ENCODE measurements at places on chromosomes 4 and X. TPM values are rescaled to one million over a fixed set of nuclear protein-coding genes. Genes with fewer than 3 reads are reported as not detected.

GRCh38 chrX:31168551-31168950 is 96.7 kb upstream of the FTHL17 start:
- no peak for DNase-seq

- no peak for DNase-seq
These were observed 13.8 kb downstream of the PGRMC1 start for GRCh38 chrX:119249891-119250290.

DNA sequence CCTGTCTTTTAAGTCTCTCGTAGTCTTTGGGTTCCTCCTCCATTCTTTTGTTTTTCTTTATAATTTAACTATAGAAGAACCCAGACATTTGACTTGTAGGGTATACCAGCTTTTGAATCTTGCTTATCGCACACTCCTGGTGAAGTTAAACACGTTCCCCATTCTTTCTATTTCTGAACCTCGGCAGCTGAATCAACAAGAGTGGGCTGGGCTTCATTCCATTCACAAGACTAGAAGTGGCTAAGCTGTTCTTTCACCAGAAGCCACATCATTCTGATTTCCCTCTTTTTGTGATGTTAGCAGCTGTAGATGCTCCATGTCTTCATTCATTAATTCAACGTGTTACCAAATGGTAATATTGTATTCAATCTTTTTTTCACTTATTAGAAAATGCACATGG is 167.9 kb downstream of the CORIN start:
- peak; percentile 47 for DNase-seq

- DNase-seq = no peak
These were observed 584.3 kb upstream of the SMIM31 start for GRCh38 chr4:164169591-164169990.

DNA sequence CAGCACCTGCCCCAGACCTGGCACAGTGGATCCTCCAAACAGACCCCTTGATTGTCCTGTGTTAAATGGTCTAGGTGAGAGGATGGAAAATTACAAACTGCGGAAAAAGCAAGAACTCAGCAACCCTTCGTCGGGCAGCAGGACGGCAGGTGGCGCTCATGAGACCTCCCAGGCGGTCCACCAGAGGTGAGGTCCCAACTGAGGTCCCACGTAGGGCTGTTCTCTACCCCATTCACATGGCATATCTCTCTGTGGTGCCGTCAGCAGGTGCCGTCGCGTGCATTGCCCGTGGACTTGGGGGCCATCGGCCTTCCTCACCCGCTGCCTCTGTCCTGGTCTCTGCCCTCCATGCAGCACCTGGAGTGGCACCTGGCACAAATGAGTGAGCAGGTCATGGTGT is 88.2 kb downstream of the CRMP1 start:
- no peak for DNase-seq

GRCh38 chr4:45770958-45771357 is 352.9 kb downstream of the GABRG1 start:
- no peak for DNase-seq

- no peak for DNase-seq
These were observed 48.6 kb upstream of the AMELX start for GRCh38 chrX:11244636-11245035.

- DNase-seq = no peak
These were observed 12.2 kb downstream of the SPOCK3 start for GRCh38 chr4:167222099-167222498.

- DNase-seq = no peak
These were observed 49.7 kb upstream of the PRKX start for GRCh38 chrX:3763111-3763510.

GRCh38 chrX:1466971-1467561 is 14.4 kb upstream of the ASMTL start:
- DNase-seq = peak; percentile 6

GRCh38 chrX:41275661-41276609 is 58.0 kb upstream of the DDX3X start:
- DNase-seq = peak; percentile 90

- DNase-seq = no peak
These were observed 141.4 kb downstream of the GRID2 start for GRCh38 chr4:92445127-92445526.

DNA sequence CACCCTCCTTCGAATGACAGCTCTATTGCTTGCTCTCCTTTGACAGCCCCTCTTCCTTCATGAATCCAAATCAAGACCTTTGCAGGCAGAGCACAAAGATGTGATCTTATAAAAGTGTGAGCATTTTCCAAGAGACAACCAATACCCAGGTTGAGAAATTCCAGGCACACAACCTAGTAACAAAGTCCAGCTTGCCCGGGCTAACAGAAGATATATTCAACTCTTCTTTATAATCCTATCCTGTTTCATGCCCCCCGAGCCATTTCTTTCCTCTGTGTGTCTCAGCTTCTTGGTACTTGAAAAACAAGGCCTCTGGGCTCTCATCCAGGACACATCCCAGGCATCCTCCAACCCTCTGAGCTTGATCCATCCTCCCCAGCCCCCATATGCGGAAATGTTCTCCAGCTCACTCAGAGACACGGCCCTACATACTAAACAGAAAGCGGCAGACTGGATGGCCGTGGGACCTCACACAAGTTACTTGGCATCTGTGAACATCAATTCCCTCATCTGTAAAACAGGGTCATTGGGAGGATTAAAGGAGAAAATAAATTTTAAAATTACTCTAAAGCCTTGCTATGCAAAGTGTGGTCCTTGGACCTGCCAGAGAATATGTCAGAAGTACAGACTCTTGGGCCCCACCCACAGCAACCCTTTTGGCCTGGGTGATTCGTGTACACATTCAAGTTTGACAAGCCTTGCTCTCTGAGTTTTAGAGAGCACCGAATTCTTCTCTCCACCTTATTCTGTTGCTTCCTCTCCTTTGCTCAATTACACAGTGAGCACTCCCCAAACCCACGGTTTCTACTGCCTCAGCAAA is 627.0 kb downstream of the BCOR start:
- no peak for DNase-seq

DNA sequence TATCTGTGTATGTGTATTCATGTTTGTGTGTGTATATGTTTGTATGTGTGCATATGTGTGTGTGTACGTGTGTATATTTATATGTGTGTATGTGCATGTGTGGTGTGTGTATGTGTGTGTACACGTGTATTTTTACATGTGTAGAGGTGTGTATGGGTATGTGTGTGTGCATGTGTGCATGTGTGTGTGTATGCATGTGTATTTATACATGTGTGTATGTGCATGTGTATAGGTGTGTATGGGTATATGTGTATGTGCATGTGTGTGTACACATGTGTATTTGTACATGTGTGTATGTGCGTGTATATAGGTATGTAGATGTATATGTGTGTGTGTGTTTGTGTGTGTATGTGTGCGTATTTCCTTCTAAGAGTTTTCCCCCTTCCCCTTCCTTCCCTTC is 207.7 kb upstream of the ATP6AP2 start:
- DNase-seq = no peak

DNA sequence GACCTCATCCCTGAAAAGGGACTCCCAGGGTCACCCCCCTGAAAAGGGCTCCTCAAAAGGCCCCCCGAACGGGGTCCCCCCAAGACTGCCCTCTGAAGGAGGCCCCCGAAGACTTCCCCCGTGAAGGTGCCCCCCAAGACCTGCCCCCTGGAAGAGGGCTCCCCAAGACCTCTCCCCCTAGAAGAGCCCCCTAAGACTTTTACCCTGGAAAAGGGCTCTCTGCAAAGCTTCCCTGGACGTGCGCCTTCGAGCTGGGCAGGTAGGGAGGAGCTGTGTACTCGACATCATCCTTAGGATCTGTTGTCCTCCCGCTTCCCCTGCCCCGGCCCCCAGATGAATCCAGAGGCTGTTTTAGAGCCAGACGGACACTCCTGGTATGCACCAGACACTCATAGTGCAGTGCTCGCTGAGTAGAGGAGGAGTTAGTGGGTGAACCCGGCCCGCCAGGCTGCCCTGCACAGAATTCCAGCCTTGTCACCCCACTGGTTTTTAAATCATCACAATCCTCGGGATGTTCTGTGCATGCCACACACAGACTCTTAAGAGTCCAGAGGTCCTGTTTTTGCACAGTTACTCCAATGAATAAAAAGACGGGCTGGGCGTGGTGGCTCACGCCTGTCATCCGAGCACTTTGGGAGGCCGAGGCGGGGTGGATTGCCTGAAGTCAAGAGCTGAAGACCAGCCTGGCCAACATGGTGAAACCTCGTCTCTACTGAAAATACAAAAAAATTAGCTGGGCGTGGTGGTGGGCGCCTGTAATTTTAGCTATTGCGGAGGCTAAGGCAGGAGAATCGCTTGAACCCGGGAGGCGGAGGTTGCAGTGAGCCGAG is 5.7 kb upstream of the SLC25A6 start:
- no peak for DNase-seq

DNA sequence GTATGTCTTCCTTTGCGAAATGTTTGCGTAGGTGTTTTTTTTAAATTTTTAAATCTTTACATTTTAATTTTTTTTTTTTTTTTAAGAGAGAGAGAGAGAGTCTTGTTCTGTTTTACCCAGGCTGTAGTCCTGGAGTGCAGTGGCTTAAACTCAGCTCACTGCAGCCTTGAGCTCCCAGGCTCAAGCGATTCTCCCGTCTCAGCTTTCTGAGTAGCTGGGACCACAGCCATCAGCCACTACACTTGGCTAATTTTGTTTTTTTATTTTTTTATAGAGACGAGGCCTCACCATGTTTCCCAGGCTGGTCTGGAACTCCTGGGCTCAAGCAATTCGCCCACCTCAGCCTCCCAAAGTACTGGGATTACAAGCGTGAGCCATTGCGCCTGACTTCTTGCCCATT is 43.7 kb upstream of the GBA3 start:
- no peak for DNase-seq

DNA sequence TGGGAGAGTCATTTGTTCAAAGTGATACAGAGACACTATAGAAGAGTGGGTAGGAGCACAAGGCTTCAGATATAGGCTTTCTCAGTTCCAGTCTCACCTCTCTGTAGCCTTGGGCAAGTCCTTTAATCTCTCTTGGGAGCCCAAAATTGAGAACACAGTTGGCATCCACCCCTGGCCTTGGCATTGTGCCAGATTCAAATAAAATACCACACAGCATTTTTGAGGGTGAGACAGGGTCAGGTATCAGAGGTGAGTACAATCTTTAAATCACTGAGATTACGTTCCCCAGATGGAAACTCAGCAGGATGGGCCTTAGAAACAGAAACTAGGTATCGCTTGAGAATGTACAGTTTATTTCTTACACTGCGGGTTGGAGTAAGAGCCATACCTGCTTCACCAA is 25.2 kb upstream of the SMIM10L2A start:
- DNase-seq = no peak

GRCh38 chr4:53511014-53511413 is 80.3 kb downstream of the LNX1 start:
- no peak for DNase-seq

GRCh38 chr4:158006990-158007389 is 165.8 kb downstream of the GASK1B start:
- DNase-seq = no peak

DNA sequence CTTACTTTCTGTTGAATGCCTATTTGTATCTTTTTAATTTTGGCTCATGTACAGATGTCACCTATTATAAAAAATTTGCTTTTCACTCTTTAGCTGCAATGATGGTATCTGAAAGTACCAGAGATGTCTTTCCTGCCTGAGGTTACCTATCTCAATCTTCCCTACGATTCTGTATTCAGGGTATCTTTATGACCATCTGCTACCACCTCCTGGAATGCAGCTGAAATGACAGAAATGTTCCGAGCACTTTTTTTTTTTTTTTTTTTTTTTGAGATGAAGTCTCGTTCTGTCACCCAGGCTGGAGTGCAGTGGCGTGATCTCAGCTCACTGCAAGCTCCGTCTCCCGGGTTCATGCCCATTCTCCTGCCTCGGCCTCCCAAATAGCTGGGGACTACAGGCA is 136.4 kb downstream of the REPS2 start:
- DNase-seq = no peak

GRCh38 chr4:137952116-137952515 is 290.0 kb downstream of the SLC7A11 start:
- DNase-seq = no peak

DNA sequence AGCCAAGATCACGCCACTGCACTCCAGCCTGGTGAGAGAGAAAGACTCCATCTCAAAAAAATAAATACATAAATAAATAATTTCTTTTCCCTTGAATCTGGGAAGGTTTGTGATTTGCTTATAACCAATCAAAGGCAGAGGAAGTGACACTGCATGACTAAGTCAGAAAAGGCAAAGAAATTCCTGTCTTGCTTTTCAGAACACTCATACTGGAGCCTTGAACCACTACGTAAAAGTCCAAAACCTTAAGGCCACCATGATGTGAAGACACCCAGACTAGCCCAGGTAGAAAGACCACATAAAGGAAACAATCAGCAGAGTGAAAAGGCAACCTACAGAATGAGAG is 36.6 kb downstream of the TMEM156 start:
- no peak for DNase-seq

DNA sequence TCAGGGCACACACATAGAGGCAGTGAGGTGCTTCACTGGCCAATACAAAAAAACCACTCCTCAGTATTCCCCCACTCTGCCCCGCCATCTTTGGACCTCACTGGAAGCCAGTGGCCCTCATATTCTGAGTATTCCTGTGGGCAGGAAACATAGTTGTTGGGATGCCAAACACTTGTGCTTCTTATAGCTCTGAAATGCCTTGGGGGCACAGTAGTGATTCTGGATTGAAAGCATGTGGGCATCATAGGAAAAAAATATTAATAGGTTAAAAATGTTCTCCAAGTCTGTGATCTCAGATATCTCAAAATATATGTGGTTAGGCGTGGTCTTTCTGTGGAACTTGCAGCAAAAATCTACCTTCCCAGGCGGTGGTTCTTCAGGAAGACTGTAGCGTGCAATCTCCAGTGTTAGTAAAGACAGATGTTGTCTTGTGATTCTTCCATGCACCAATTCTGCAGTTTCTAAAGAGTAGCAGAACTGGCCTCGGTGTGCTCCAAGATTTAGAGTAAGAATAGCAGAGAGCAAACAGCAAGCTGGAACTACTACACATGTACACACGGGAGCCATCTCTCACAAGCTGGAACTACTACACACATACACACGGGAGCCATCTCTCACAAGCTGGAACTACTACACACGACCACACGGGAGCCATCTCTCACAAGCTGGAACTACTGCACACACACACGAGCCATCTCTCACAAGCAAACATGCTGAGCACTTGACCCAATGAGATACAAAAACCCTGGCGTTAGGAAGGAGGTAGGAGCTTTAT is 8.0 kb upstream of the TENM3 start:
- DNase-seq = no peak

LIMCH1 gene
- 19.9 TPM for polyA plus RNA-seq

CXXC4 gene
- 0.45 TPM for polyA plus RNA-seq

MAPK10 gene
- polyA plus RNA-seq = 27.6 TPM

ANOS1 gene
- polyA plus RNA-seq = 0.69 TPM

TASL gene
- 0.22 TPM for polyA plus RNA-seq

RBM47 gene
- 61.5 TPM for polyA plus RNA-seq

SPOCK3 gene
- polyA plus RNA-seq = 0.84 TPM

MAP7D2 gene
- 3.6 TPM for polyA plus RNA-seq

TMEM31 gene
- polyA plus RNA-seq = not detected

ETDB gene
- polyA plus RNA-seq = not detected

ADH1A gene
- not detected for polyA plus RNA-seq

IL13RA2 gene
- 17.4 TPM for polyA plus RNA-seq

Data from kidney (tissue), 22 donors.